Mammary epithelial cell (primary cell): ENCODE measurements at places on chromosomes 5 and 9. TPM values are rescaled to one million over a fixed set of nuclear protein-coding genes. Genes with fewer than 3 reads are reported as not detected.

The TAF11L10 gene
- total RNA-seq = not detected in 2 replicates

The CER1 gene
- total RNA-seq = not detected

The BTNL3 gene
- not detected in 2 replicates for total RNA-seq

DNA sequence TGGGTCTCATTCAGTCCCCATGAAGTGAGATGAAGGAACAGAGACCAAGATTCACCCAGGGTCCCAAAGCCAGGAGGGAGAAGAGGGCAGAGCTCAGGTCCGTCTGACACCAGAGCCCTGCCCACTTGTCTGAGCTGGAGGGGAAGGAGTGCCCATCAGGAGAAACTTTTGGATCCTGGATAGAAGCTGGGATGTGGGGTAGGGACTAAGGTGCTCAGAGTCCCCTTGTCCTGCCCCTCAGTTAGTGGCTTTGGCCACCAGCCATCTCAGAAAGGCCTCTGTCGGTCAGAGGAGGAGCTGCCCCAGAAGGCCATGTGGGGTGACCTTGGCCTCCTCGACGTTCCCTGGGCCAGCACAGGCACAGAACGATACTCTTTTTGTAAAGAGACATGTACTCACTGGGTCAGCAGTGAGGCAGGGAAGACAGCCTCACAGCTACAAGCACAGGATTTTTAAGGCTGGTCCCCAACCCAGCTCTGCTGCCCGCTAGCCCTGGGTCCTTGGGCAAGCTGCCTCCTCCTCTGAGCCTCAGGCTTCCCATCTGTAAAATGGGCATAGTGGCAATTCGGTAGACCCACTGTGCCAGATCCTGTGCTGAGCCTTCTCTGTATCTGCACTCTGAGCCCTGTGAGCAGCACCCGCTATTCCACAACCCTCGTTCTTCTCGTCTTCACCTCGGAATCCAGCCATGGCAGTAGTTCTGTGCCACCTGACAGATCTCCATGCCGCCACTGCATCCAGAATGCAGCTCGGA lies 49.4 kb downstream of the C9orf50 start:
- no peak for DNase-seq

DNA sequence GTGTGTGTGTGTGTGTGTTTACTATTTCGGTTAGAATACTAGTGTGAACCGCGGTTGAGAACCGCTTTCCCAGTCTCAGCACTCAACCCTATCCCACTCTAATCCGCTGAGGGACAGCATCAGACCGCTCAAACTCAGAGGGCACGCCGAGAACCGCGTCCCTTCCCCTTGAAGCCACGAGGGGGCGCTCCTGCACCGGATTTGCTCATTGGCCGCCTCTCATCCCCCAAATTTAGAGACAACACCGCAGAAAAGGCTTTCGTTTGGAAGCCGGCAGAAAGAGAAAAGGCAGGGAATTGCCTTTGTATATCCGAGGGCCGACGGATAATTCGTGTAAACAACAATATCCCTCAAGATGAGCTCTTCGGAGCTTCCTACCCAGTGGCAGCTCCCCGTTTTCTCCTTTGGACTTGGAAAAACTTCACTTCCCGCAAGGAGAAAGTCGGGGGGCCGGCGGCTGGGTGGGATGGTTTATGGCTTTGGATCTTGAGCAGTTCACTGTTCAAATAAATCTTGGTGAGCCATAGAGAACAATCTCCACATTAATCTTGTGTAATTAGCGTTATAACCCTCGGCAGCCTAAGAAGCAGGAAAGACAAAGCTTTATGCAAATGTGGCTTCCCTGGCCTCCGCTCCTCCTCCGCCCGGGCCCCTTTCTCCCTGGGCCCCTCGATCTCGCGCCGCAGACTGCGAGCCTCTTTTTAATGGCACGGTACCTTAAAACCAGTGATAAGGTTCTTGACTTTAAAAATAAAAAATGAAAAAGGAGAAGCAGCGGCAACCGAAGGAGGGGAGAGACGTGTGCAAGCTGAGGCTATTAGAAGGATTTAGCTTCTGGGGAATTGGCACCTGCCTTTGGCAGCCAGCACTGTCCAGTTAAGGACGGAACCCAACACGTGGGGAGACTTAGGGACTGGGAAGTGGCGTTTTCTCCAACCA lies 296.8 kb downstream of the PARP8 start:
- DNase-seq = peak; percentile 36

GRCh38 chr9:7534211-7534935 lies 265.2 kb downstream of the DMAC1 start:
- DNase-seq = no peak

DNA sequence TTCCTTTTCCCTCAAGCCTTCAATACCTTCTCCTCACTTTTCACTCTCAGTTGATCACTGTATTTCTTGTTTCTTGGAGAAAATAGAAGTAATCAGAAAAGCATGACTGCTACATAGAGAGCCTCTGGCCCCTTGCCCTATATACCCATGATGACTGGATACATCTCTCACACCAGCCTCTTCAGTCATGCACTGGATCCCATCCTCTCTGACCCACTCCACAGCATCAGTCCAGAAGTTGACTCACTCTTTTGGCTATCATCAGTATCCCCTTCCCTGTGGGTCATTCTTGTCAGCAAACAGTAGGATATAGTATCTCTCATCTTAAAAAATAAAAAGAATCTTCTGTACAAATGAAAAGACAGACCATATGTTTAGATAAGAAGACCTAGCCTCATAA lies 32.9 kb downstream of the PTCD2 start:
- DNase-seq = no peak

DNA sequence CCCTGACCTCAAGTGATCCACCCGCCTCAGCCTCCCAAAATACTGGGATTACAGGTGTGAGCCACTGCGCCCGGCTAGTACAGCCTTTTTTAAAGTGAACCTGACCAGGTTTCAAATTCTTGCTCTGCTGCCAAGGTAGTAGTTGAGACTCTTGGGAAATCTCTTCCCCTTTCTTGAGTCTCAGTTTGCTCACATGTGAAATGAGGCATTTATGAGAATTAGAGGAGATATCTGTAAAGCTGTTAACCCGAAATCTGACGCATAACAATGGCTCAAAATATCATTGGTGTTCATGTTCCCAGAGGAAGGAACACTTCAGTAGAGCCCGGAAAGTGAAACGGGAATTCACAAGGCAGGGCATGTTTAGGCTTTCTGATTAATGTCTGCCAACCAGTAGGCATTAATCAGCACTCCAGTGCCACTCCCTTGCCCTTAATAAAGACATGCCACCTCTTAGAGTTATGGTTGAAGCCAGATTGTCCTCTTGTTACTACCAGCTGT lies 1.5 kb downstream of the ARPC5L start:
- DNase-seq = peak; percentile 92

- peak; percentile 65 for DNase-seq
Observed at GRCh38 chr9:76369583-76369982, 24.6 kb downstream of the RFK start.

- peak; percentile 34 for DNase-seq
Observed at GRCh38 chr5:135398160-135398854, 724 bp downstream of the MACROH2A1 start.

- no peak for DNase-seq
Observed at GRCh38 chr5:169656125-169656901, 19.2 kb downstream of the DOCK2 start.

DNA sequence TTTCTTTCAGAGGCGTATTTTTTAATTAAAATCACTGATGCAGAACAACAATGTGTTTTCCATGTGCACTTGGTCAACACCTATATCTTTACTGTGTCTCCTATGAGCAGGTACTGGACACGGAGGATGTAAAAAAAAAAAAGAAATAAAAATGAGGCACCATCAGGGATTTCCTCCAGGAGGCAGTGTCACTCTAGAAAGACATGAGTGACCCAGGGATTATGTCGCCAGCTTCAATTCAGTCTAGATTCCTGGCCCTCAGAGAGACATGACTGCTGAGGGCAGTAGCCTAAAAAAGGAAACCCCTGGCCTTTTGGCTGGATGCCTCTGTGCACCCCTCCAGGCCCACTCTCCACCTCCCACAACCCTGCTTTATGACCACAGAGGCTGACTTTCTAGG lies 18.3 kb upstream of the IL33 start:
- peak; percentile 24 for DNase-seq
